ENCODE measurements at places on chromosomes 5 and 9. TPM values are rescaled to one million over a fixed set of nuclear protein-coding genes. Genes with fewer than 3 reads are reported as not detected.

The SPRY4 gene
- total RNA-seq = 4.5 TPM

The CRHBP gene
- total RNA-seq = 0.17 TPM

The SLC6A3 gene
- not detected for total RNA-seq

The ARID3C gene
- total RNA-seq = under 0.01 TPM

DNA sequence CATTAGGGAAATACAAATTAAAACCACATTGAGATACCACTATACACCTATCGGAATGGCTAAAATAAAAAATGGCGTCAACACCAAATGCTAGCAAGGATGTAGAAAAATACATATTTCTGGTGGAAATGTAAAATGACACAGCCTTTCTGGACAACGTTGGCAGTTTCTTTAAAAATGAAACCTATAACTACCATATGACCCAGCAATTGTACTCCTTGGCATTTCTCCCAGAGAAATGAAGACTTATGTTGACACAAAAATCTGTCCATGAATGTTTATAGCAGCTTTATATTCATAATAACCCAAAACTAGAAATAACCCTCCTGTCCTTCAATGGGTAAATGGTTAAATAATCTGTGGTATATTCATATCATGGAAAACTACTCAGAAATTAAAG lies 188.7 kb upstream of the RAD23B start:
- DNase-seq = no peak

The NPR3 gene
- total RNA-seq = 14.9 TPM

The SPAG8 gene
- 1.3 TPM for total RNA-seq

DNA sequence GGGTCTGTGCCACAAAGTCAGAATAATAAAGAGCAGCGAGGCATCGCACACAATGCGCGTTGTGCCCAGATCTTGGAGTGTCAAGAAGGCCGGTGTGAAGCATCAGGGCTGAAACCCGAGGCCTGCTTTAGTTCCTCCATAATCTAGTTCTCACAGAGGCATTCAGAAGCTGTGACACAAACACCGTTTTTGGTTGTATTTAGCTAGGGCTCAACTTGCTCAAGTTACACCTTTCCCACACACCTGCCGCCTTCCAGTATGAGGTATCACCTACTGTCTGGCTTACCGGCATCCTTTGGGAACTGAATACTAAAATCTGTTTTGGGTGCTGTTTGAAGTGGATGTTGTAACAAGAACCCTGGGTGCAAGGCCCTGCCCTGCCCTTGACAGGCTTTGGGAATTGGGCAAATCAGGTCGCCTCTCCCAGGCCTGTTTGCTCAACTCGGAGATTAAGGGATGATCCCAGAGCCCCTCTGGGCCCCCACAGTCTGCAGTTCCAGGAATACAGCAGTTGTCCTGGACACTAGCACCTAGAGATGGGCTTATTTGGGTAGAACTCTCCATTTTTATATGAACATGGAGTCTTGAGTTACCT lies 27.0 kb downstream of the SLC25A25 start:
- no peak for DNase-seq

DNA sequence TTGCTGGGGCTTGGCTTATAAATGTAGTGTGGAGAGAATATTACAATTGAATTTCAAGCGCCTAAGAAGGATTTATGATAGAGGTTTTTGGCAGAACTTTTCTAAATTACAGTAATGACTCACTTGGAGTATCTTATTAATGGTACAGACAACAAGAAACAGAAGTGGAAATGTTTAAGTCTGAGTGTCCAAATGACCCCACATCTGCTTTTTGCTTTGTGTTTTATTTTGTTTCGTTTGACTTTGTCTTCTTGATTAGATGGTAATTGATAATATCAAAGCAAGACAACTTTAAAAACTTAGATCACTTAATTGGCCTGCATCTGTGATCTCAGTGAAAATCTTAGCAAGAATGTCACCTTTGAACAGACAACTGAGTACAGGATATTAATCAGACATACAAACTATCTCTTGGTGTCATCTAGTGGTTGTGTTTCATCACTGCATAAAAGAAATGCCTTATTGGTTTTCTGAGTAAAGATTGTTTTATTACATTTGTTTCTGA lies 577.4 kb downstream of the ISL1 start:
- peak; percentile 0 for DNase-seq

The SLC34A3 gene
- not detected for total RNA-seq

GRCh38 chr9:32360983-32361673 lies 23.3 kb upstream of the ACO1 start:
- no peak for DNase-seq

GRCh38 chr9:75265525-75265972 lies 177.2 kb downstream of the OSTF1 start:
- DNase-seq = peak; percentile 17

DNA sequence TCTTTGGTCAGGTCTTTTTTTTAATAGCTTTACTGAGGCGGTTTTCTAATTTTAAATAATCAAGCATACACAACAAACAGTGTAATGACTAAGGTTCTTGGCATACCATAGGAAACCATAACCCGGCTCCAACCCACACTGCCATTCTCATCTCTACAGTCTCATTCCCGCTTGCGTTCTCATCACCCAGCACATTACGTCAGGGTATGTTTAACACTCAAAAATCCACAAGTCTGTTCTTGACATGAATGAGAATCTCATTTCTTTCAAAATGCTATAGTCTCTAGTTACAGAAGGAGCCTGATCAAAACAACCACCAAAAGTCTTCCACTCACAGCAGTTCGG lies 505 bp downstream of the C5orf34 start:
- DNase-seq = peak; percentile 89

DNA sequence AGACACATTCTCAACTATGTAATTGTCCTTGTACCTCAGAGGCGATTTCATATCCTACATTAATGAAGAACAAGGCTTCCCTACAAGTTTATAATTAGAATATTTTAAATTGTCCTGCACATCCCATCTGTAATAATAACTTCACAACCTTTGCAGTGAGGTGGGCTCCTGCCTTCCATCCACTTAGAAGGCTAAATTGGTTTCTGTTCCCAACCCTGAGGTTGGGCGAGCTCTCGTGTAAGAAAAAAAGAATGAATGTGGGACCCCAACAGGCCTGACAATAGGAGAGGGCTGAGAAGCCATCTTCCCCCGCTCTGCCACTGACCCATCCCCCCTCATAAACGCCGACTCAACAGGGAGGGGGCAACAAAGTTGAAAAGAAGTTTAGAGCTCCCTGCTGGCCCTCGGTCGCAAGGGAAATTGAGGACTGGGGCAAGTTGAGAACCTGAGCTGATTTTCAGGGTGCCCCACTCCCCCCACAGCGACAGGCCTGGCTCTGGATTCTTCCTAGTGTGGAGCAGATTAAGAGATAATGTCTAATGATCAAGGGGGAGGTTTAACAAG lies 9.4 kb downstream of the BARHL1 start:
- no peak for DNase-seq

The ACTBL2 gene
- total RNA-seq = under 0.01 TPM
